ENCODE measurements at places on chromosomes 12 and 14.

DNA sequence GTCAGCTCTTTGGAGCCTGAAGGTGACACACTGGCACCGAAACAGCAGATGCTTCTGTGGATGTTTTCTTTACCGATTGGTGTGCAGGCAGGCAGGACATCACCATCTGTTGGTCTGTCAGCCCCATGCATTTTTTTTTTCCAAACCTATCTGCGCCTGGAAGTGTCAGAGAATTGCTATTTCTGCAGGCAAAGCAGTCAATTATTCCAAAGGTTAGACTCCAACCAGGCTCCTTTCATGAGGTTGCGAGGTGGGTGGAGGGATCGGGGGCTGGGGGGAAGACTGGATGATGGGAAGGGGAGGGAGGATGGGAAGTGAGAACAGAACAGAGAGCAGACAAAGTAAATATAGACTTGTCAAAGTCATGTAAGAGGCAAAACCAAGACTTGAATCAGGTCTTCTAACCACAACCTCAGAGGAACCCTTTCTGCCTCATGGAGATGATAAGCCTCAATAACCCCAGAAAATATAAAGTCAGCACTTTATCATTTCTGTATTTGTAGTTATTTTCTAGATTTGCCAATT, 117.7 kb downstream of the OTOGL start:
- no peak for DNase-seq

DNA sequence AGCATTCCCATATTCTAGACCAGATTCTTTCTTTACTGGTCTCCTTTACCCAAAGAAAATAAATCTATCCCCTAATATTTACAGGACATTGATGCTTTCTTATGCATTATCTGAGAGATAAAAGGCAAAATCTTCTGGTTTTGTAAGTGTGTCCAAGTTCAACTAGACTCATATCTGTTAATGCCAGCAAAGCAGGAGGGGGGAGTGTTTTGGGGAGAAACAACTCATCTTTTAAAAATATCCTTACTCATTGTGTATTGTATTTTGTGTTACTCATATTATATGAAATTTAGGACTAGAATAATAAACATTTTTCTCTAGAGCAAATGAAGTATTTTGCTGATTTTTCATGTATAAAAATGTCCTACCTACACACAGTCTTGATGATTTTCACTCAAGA, 54.8 kb downstream of the SAMD4A start:
- no peak for DNase-seq

GRCh38 chr14:100866666-100867630, 36.6 kb downstream of the RTL1 start:
- no peak for DNase-seq

GRCh38 chr14:52067873-52068614, 815 bp downstream of the NID2 start:
- no peak for DNase-seq

- DNase-seq, result no peak
These were observed 105.9 kb downstream of the PLXNC1 start for GRCh38 chr12:94254270-94254669.

DNA sequence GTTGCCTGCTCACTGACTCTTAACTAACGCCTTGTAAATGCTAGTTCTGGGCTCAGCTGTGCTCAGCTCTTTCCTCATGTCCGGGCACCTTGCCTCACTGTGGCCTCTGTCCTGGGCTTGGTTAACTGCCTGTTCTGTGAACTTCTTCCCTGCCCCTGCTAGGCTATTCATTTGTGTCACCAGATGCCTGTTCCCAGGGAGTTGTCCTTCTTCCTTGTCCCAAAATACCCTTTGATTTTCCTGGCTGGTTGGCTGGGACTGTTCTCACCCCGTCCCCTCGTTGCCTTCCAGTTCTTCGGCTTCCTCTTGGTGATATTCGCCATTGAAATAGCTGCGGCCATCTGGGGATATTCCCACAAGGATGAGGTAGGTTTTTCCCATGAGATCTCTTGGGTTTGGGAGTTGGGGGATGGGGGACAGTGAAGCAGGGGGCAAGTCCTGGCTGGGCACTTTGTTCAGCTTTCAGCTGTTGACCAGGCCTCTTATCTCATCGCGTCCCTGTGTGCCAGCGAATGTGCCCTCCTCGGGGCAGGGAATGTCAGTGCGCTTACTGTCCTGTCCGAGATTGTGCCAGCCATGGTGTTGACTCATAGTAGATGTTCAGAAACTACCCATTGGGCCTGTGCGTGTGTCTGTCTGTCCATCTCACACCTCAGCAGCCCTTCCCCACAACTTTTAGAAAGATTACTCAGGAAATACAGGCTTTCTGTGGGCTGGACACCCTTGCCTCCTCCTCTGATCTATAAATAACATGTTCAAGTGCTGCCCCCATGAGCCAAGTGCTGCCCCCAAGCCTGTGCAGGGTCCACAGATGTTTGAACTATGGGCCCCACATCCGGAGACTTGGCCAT, 33.1 kb downstream of the CD9 start:
- DNase-seq, result no peak

DNA sequence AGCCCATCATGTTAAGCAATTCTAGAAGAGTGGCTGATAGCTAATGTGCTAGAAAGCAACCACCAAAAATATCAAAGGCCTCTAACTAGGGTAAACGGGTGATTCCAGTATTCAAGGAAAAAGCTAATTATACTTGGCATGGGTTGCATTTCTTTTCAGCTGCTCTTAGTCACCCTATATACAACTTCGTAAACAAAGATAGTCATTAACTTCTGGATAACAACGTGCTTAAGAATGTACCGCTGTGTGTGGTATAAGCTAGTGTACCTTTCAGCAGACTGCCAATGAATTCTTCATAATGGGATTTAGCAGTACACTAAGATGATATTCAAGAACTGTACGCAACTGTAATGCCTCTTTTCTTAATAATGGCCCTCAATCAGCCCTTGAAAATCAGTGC, 42.2 kb upstream of the SLC6A13 start:
- no peak for DNase-seq

DNA sequence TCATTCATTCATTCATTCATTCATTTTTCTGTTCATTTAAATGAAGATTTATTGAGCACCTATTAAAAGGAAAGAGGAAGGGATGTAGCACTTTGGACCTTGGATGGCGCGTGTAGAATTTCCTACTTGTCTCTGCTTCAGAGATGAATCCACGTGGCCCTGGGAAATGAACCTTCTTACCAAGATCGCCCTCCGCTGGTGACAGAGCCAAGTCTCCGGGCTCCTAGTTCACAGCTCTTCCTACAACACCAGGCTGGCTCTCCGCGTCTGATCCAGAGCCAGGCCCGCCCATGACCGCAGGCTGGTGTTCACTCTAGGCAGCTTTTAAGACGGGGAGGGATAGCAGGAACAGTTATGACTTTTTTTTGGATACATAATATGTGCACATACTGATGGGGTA, 70.9 kb upstream of the PIWIL1 start:
- DNase-seq, result no peak

DNA sequence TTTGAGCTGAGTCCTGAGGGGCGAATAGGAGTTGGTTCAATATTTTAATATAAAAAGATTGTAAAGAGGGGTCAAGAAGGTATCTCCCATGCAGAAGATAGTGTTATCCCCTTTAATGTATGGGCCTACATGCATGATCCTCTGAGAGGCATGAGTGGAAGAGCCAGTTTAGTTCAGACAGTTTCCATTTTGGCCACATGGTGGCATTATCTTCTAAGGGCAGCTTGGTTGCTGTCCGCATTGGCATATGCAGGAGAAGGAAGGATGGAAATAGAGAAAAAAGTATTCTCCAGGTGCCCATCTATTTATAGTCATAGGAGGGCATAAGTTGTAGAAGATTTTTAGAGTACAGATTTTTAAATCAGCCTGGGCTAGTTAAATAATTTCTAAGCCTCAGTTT, 5.4 kb downstream of the SAMD4A start:
- DNase-seq, result no peak

GRCh38 chr14:100694579-100695422, 31.9 kb upstream of the DLK1 start:
- DNase-seq, result no peak

DNA sequence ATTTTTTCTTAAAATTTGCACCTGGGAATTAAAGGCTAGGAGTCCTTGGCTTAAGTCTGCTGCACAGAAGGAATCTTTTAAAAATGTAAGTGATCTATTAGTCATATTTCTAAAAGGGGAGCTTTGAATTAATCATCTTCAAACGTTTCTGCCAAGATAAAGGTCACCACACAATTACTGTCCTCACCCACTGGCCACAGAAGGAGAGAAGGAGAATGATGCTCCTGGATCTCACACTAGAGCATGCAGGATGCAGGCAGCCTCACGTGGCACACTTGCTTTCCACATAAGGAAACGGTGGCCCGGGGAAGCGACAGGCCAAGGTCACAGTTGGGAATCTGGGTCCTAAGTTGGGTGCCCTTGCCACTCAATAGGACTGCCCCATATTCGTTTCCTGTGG, 16.9 kb downstream of the PLEKHG7 start:
- no peak for DNase-seq

DNA sequence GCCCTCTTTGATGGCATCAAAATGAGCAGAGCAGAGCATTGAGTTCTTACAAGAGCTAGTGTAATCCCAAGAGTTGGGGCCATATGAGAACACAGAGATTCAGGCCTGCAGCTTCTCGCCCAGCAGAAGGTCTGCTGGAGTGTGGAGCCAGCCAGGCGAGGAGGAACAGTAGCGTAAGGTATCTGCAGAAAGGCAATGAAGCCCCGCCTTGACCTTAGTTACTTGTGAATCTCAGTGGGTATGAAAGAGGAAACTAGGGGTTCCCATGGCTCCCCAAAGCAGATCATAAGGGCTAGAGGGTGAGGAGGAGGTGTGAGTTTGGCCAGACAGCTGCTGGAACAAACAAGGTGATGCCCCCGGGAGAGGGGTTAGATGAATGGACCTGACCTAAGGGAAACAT, 49.4 kb downstream of the SLC8A3 start:
- DNase-seq, result no peak

DNA sequence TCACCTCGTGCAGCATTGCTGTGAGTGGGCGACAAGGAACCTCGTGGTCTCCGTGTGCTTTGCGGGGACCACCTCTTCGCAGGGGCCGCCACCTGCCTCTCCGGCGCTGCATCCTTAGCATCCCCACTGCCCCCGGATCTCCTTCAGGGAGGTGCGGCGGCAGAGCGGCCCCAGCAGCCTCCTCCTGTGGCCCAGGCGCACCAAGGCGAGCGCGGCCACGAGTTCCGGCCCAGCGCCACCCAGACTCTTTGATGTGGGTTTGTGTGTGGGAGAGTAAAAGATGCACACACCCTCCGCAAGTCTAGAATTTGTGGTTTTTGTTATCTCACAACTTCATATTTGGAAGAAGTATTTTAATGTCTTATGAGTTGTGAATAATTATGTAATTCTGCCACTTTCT, 118.8 kb upstream of the DIO3 start:
- no peak for DNase-seq

DNA sequence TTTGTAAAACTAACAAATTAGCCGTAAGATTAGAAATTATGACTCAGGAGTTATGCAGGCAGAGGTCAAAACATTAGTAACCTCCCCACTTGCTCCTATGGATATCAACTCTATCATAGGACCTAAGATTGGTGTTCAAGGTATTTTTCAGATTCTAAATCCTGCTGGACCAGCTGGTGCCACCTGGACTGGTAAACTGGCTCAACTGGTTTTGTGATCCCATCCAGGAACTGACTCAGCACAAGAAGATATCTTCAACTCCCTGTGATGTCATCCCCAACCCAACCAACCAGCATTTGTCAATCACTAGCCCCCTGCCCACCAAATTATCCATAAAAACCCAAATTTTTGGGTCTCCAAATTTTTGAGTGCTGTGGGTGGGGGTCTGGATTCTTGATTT, 98.1 kb upstream of the OR4E1 start:
- no peak for DNase-seq

Measured in NCI-H510A treated with DMSO at 0.1 percent for 48 hours (cell line).